HFFc6 (cell line): ENCODE measurements at places on chromosomes 11 and 22. TPM values are rescaled to one million over a fixed set of nuclear protein-coding genes. Genes with fewer than 3 reads are reported as not detected.

ZNF74 gene
- total RNA-seq: 5.4 to 7.0 TPM (median 5.5 TPM) in 3 replicates

MYO7A gene
- 0.05 TPM in 1 of 3 replicates, not detected in the others for total RNA-seq

MS4A15 gene
- total RNA-seq: not detected in 3 replicates

TRPC6 gene
- not detected in 3 replicates for total RNA-seq

TEAD1 gene
- 210 to 240 TPM (median 218 TPM) in 3 replicates for total RNA-seq

GPR83 gene
- not detected in 3 replicates for total RNA-seq

RASSF10 gene
- total RNA-seq: not detected in 3 replicates

TMEM151A gene
- total RNA-seq: not detected in 3 replicates

ST3GAL4 gene
- 22.9 and 28.6 TPM in 2 replicates for total RNA-seq

RTL10 gene
- total RNA-seq: 17.4 and 18.6 TPM in 2 replicates
